ENCODE measurements at places on chromosomes 3 and 15.
A peak's percentile ranks its signal among the peaks of the same experiment; 100 is the strongest.

DNA sequence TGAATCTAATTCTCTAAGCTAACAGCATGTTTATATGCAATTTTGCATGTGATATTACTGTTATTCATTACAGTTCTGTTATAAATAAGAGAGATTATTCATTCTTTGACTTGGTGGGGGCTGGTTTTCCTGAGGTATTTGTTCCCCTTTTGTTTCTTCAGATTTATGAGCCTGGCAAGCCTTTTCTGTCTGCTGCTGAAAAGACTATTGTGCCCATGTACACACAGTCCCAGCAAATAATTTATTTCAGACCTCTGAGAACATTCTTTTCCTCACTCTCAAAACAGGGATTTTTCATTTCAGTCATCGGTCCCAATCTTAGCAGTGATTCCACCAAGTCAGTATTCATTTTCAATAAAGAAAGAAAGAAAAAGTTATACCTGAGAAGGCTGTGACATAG lies 716.8 kb downstream of the NSUN3 start:
- no peak for DNase-seq

DNA sequence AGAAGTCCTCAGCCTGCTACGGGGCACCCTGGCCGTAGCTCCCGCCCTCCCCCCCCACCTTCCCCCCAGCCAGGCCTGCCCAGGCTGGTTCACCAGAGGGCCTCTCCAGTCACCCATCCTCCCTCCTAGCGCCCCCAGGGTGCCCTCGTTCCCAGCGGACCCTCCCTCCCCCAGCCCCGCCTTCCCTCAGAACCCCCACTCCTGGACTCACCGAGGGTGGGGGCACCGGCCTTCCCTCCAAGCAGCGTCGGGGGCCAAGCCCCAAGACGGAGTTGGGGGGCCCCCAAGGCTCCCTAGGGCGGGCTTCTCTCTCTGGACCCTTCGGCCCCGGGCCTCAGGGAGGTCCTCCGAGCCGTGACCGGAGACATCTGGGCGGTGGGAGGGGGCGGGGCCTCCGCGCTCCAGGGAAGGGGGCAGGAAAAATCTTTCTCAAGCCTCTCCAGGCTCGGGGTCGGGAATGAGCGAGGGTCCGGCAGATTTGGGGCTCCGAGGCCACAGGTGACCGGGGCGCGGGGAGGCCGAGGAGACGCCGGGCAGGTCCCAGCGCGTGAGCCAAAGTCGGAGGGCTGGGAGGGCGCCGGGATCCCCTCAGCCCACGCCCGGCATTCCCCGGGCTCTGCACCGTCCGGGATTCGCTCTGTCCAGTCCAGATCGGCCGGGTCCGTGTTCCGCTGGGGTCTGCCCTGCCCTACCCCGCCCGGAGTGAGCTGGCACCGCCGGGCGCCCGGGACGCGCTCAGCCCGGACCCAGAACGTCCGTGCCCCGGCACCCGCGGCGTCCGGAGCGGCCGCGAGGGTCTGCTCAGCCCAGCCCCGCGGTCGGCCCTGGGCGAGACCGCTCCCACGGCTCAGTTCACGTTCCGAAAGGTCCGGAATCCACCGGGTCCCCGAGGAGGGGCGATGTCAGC lies 999 bp downstream of the INSYN1 start:
- no peak for DNase-seq

- DNase-seq = no peak
These were observed 22.7 kb downstream of the ATP6V1A start for GRCh38 chr3:113769551-113769950.

GRCh38 chr3:115932807-115933206 lies 309.5 kb downstream of the GAP43 start:
- no peak for DNase-seq

DNA sequence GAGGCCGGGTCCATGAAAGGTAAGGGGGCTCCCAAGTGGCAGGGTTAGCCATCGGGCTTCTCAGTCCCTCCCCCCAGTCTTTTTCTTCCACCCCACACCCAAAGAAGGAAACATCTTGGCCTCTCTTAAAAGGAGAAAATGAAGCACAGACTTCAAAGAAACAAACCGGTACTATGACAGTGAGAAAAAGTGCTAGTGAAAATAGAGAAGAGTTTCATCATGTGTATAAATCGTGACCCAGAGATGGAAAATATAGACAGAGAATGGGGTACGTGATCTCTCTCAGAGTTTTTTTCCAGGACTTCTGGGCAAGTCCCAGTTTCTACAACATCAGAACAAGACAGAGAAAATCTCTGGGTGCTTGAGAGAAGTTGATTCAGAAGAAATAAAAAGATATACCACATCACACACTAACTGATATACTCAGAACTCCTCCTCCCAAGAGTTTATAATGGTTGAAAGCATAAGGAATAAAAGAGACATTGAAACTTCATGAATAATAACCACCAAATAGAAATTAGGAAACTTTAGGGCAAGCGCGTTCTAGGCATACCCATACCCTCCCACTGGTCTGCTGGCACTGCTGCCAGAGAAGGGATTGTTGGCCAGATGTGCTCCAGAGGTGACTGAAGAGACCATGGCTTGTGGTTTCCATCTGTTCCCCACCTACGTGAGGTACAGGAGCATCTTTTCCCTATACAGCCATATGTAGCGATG lies 318.9 kb upstream of the CHRM5 start:
- DNase-seq = no peak

DNA sequence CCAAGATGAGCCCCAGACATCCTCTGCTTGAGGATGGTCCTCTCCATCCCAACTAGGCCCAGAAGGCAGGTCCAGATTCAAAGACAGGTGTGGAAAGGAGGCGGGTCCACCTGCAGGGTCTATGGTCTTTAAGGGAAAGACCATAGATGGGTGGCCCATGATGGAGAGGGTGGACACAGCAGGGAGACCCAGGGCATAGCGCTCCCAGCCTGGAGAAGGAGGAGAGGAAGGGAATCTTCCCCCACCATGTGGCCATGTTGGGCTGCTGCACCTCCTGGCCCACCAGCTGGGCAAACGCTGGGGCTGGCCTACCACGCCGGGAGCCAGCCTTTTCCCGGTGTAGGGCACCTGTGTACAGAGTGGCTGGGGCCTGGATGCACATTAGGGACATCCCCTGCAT lies 265.2 kb upstream of the TLE3 start:
- DNase-seq = no peak

- no peak for DNase-seq
These were observed 17.8 kb downstream of the SPTBN5 start for GRCh38 chr15:41876007-41876406.

DNA sequence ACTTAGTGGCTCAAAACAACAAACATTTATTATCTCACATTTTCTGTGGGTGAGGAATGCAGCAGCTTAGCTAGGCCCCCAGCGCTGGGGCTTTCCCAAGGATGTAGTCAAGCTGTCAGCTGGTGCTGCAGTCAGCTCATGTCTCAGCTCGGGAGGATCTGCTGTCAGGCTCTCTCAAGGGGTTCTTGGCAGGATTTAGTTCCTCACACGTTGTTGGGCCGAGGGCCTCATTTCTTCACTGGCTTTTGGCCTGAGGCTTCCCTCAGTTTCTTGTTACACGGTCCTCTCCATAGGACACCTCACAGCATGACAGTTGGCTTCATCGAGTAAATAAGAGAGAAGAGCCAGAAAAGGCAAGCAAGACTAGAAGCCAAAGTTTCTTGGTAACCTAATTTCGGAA lies 13.7 kb upstream of the U2SURP start:
- peak; percentile 38 for DNase-seq

- DNase-seq = no peak
These were observed 157.2 kb downstream of the EDEM1 start for GRCh38 chr3:5344707-5345106.

GRCh38 chr3:30548600-30548999 lies 57.8 kb upstream of the TGFBR2 start:
- DNase-seq = no peak

DNA sequence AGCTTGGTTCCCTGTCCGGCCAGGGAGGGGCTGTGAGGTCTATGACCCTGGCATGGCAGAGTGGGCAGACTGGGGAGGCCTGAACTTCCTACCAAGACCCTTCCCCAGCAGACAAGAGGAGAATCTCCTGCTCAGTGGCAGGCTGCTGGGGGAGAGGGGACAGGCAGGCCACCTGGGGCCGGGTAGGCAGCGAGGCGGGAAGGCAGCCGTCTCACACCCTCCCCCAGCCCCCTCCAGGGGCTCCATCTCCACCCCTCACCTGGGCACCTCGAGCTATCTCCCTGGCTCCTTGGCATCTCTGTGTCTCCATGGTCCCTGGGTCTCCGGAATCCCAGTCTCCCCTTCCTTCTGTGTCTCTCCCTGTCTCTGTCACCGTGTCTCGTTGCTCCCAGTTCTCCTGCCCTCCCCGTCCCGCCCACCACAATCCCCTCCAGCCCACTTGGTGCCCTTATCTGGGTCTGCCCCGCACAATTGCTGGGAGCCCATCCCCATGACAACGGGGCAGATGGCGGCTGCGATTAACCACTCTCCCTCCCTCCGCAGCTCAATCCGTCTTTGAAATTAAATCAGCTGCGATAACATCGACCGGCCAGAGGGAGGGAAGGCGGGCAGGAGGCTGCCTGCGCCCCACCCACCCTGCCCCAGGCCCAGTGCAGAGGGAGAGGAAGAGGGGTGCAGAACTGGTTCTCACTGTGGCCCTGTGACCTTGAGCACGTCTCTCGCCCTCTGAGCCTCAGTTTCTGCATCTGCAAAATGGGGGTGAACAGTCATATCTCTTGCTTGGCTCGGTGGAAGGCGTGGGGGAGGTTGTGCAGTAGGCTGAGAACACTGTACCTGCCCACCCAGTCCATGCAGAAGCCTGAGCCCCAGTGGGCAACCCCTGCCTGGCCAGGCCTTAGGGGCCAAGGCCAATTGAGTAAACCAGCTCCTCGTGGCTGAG lies 9.6 kb downstream of the DNAJB8 start:
- no peak for DNase-seq

- DNase-seq = no peak
These were observed 44.1 kb upstream of the SLC12A8 start for GRCh38 chr3:125256675-125257074.

DNA sequence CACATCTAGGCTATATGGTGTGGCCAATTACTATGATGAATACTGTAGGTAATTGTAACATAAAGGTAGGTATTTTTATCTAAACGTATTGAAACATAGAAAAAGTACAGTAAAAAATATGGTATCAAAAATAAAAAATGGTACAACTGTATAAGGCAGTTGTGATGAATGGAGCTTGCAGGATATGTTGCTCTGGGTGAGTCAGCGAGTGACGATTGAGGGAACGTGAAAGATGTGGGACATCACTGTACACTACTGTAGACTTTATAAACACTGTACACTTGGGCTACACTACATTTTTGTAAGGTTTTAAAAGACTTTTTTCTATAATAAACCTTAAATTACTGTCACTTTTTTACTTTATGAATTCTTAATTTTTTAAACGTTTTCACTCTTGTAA lies 10.3 kb downstream of the CTNNB1 start:
- no peak for DNase-seq

DNA sequence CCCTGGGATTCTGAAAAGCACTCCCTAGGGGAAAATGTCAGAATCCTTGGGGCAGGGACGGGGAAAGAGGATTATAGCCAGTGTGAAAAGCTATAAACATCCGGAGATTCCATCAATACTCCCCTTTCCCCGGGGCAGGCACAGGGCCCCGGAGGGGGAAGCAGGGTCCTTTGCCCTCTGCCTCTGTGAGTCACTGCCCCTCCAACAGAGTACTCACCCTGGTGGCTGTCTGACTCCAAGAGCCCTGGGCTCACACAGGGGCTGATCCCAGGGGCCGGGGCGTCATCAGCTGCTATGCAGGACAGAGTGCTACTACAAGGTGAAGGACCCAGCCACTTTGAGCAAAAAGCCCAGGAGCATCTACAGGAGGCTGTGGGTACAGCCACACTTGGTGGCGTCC lies 133.0 kb upstream of the PRR20G start:
- no peak for DNase-seq

- no peak for DNase-seq
These were observed 1460.3 kb upstream of the CADM2 start for GRCh38 chr3:83498361-83499016.

DNA sequence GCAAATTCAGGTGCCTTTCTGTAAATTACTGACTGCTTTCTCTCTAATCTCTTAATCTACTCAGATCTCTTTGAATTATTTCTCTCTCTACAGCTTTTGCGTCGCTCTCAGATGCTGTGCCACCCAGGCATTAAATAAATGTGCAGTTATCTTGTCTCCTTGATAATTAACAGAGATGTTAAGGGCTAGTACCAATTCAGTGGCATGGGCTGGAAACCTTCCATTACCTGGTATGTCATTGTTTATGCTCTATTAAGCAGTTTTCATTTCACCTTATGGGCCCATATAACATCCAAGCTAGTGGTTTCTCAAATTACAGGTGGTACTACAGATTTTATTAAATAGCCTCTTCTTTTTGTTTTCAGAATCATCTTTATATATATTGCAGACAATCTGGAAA lies 66.0 kb downstream of the PEX5L start:
- no peak for DNase-seq

GRCh38 chr3:191529992-191530391 lies 69.0 kb downstream of the PYDC2 start:
- DNase-seq = no peak

DNA sequence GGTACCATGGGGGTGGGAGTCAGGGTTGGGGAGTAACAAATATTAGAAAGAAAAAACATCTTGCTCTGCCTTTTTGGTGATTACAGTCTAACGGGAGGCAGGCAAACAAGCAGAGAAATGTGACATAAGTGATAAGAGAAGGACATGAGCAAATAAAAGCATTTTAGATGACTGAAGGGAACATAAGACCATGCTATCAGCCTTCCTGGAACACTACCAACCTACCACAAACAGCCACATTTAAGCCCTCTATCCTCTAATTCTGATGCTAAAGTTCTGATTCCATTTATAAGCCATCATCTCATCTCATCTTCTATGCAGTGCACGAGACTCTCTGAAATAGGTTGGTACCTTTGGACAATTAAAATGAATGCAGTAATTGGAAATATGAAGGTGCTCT lies 243.4 kb upstream of the P2RY1 start:
- no peak for DNase-seq

DNA sequence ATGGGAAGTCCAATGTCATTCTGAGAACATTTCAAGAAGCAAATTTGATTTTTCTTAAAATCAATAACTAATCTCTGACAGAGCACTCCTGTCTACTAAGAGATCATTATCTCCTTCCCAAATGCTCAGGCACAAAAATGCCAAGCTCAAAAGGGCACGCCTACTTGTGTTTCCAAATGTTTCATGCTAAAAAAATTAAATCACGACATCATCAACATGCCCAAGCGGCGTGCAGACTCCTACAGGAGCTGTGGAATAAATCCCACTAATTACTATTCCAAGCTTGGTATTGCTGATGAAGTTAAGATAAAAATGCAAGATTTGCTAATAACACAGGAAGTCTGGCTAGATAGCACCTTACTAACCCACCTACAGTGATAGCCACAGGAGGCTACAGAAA lies 140.8 kb downstream of the OSBPL10 start:
- DNase-seq = no peak

DNA sequence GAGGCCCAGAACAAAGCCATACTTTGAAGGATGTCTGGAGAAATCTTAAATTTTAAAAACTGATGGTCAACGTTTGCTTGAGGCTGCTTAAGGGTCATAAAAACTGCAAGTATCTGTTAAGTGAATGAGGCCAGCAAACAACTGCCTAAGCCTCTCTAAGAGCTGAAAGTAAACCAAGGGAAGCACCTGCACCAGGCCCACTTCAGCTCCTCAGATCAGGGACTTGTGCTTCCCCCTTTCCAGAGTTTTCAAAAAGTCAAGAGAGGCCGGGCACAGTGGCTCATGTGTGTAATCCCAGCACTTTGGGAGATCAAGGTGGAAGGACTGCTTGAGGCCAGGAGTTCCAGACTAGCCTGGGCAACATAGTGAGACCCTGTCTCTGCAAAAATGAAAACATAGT lies 9.1 kb downstream of the FBXL22 start:
- no peak for DNase-seq

GRCh38 chr15:101143321-101143720 lies 108.5 kb downstream of the CHSY1 start:
- DNase-seq = no peak

- DNase-seq = peak; percentile 10
These were observed 13.6 kb upstream of the COMMD2 start for GRCh38 chr3:149765762-149766334.

All from skeletal muscle cell (primary cell).